GM23248 (cell line): ENCODE measurements at places on chromosomes 11 and 22.

DNA sequence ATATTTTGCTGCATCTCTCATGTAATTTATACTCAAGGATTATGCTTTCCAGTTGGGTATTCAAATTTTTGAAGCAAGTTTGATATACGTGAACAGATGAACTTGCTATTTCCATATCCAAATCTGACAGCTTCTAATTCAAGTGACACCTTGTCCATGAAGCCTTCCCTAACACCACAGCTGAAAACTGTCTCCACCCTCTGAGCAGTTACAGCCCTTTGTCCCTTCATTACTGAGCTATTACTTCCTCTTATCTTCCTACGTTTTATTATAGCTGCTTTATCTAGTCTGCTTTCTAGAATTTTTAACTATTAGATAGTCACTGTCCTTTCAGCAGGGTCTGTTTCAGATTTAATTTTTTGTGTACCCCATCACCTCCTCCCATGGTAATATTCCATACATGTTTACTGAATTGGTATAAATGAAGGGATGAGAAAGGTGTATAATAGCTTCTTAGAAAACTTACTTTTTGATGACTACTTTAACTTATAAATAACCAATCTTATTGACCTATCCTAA lies 13.3 kb upstream of the PRSS23 start:
- no peak for DNase-seq

DNA sequence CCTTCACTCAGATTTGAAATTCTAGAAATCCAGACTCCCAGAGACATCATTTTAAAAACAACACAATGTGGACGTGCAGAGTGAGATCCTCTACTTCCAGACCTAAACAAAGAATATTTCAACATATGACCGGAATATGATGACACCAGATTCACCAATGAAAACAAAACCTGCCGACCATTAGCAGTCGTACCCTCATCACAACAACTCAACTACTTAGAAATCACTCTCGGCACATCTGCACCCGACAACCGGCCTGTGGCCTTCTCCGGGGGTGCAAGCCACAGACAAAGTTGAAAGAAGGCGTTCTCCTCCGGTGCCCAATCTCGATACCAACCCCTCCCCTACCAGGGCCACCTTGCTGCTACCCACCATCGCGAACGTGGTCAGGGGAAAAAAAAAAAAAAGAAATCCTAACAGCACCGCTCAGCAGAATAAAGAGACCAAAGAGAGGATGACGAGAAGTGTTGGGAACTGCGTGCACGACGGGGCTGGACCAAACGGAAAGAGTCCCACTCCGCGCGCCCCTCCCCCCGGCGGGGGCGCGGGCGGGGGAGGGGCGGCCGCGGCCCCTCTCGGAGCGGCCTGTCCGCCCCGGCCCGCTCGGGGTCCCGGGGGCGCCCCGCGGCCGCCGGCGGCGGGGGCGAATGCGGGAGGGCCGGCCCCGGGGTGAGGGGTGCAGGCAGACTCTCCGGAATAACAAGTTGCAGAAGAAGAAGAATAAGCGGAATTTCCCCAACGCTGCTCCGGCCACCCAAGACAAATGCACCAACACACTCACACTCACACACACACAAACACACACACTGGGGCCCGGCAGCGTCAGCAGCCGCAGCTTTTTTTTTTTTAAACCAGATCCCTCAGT lies 1.7 kb downstream of the PHF21A start:
- peak; percentile 75 for DNase-seq

- DNase-seq: no peak
Observed at GRCh38 chr11:117225553-117226170, 6.2 kb downstream of the PCSK7 start.

DNA sequence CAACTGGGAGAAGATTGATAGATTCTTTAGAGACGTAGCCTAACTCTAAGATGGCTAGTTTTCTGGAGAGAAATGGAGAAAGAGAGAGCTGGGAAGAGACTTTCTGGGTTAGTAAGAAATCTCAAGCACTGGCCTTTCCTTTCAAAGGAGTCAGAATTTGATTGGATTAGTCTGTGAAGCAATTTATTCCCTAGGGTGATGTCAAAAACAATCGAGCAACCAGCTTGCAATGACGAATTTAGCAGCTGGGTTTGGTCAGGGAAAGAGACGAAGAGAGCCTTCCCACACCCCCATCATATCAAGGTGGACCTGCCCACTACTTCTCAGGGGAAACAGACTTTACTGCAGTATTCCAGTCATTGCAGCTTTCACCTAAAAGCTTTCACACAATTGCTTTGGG lies 10.8 kb downstream of the KRTAP5-6 start:
- DNase-seq: no peak

DNA sequence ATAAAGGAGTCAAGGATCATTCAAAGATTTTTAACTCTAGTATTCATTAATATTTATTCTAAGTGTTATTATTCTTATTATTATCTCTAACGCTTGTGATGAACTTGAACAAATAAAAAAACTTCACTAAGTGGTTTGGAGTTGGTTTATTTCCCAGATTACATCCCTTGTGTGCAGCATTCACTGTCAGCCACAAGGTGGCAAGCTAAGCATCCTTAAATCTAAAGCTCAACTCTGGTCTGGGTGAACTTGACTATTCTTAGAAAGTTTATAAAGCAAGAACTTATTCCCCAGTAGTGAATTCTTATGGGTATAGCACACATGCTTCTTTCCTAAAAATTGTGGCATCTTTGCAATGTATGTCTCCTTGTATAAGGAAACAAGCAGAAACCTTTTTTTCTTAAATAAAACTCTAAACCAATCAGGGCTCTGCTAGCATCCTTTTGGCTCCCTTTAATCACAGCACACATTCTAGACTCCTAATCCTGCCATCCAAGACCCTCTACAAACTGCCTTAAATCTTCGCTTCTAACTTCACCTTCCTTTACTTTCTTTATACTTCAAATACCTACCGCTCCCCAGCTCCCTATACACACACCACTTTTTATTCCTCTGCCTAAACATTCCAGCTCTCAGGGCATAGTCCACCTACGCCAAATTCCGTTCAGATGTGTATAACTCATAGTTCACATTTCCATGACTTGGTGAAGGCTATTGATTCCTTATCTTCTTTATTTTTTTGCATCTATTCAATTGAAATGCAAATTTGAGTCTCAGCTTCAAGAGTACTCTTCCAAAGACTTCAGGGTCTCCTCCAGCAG lies 1068.8 kb downstream of the DLG2 start:
- peak; percentile 76 for DNase-seq

- DNase-seq: peak; percentile 96
Observed at GRCh38 chr11:95877291-95877690, 46.6 kb downstream of the MTMR2 start.

DNA sequence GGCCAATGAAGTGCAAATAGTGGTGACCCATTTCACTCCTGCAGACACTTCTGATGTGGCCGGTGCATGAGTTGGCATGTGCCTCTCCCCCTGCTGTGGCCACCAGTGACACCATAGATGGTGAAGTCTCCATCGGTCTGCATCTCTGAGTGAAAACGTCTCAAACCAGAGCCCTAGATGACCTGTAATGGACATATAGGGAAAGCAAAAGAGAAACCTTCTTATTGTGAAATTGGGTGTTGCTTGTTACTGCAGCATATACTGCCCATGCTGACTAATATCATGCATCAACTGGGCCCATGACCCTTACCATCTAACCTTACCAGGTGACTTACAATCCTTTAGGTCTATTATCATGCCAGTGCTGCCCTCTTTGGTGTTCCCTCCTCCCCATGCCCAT lies 11.7 kb upstream of the VPS37C start:
- DNase-seq: no peak

DNA sequence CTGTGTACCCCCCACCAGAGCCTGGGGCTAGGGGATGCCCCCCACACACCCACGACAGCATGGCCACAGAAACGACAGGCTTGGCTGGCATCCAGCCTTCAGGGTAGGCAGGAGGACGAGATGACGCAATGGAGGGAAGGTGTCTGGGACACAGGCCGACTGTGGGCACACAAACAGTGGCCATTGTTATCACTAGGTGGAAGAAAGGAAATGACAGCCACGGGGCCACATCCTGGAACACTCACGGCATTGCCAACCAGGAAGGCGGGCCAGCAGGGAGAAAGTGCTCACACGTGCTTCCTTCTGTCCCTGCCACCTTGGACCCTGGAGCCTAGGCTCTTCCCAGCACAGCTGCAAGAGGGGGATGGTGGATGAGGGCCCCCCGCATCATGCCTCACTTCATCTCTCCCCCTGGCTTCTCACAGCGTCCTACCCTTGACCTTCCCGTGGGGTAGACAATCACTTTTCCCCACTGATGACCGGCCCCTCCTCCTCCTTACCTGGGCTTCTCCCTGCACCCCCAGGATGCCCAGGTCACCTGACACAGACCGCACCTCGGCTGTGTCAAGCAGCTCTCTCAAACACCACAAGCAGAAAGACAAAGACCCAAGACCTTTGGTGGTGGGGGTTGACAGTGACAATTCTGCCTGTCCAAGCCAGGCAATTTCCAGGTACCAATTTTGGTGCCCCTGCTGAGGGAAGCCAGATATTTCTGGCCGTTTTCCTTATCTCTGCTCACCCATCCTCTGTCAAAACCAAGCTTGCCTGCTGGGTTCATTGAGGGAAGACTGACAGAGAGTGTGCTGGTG lies 8.6 kb downstream of the PLA2G6 start:
- peak; percentile 49 for DNase-seq

DNA sequence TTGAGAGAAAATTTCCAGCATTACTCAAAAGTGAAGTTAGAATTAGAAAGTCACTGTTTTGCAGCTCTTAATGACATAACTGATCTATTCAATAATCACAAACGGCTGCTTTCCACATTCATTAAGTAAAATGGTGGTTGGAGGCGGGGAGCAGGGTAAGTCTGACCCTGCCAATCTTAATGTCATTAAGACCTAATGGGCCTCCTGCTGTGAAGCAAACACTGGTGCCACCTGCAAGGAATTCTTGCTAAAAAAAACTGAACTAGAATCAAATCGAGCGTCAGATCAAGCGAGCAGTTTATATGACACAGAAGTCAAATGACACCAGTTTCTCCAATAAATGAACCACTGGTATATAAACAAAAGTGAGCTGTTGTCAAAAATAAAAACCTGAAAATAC lies 351.5 kb downstream of the BRD1 start:
- no peak for DNase-seq

GRCh38 chr22:32994041-32994830 lies 63.9 kb downstream of the SYN3 start:
- DNase-seq: no peak

- DNase-seq: no peak
Observed at GRCh38 chr11:65411681-65412070, 10.9 kb upstream of the NEAT1 start.
